ENCODE measurements at places on chromosomes 11 and 22.
A peak's percentile ranks its signal among the peaks of the same experiment; 100 is the strongest.

GRCh38 chr11:94060401-94060800, 39.2 kb downstream of the HEPHL1 start:
- no peak for DNase-seq

GRCh38 chr11:58616594-58616993, 5.9 kb upstream of the CNTF start:
- DNase-seq, result no peak

DNA sequence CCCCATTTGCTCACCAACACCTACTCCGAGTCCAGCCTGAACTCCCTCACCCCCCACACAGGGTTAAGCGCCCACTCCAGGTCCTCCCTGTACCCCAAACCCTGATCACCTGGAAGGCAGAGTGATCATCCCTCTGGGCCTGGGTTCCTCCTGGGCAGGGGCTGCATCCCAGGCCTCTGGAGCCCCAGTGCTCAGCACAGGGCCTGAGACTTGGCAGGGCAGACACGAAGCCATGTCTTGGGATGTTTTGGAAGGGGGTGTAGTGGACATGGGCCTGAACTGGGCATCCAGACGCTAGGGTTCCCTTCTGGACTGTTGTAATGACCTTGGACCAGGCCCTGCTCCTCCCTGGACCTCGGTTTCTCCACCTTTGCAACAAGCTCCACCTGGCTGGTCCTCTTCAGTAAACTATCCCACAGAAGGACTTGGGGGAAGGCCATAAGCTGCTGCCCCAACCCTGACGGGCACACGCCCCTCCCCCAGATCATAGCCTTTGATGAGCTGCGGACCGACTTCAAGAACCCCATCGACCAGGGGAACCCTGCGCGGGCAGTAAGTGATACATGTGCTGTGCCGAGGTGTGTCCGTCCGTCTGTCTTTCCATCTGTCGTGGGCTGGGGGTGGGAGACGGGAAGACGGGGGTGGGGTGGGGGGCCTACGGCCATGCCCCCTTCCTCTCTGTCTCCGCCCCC, 3.9 kb downstream of the CNIH2 start:
- no peak for DNase-seq

DNA sequence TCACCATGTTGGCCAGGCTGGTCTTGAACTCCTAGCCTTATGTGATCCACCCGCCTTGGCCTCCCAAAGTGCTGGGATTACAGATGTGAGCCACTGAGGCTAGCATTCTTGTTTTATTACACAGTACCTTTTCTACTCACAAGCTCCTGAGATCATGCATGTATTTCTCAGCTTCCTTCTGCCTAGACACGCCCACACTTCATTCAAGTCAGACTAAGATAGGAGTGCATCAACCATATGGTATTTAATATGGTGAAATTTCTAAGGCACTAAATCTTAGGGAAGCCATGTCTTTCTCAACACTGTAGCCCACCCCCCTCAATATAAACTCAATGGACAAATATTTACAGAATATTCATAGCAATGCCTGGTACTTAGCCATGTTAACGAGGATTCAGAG, 62.1 kb downstream of the SLC25A17 start:
- no peak for DNase-seq

DNA sequence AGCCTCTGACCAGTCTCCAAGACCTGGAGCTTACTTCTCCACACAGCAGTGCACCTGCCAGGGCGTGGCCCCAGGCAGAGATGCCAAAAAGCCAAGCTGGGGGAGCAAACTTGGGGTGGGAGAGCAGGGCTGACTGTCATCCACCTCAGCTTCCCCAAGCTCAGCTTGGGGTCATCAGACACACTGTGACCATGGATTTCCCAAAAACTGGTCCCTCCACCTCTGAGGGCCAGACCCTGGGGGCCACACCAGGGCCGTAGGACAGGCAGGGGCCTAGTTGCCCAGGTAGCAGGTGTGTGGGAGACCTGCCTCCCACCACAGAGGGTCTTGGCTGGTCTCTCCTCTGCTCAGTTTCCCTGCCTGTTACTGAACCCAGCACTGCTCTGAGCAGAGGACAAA, 30.6 kb downstream of the ARVCF start:
- DNase-seq, result no peak

DNA sequence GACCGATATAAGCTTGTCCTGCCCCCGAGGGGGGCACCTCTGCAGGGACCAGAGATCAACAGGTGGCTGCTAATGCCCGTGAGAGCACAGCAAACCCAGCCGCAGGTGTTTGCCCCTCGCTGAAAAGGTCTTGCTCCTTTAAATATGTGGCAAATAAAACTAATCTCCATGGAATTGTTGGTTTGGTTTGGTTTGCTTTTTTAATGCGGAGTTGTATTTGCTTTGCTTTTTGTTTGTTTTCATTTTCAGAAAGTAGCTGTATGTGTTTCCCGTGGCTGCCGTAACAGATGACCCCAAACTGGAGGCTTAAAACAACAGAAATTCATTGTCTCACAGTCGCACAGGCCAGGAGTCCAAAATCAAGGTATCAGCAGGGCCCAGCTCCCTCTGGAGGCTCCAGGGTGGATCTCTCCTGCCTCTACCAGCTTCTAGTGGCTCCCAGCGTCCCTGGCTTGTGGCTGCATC, 93.0 kb downstream of the CELSR1 start:
- DNase-seq, result no peak

DNA sequence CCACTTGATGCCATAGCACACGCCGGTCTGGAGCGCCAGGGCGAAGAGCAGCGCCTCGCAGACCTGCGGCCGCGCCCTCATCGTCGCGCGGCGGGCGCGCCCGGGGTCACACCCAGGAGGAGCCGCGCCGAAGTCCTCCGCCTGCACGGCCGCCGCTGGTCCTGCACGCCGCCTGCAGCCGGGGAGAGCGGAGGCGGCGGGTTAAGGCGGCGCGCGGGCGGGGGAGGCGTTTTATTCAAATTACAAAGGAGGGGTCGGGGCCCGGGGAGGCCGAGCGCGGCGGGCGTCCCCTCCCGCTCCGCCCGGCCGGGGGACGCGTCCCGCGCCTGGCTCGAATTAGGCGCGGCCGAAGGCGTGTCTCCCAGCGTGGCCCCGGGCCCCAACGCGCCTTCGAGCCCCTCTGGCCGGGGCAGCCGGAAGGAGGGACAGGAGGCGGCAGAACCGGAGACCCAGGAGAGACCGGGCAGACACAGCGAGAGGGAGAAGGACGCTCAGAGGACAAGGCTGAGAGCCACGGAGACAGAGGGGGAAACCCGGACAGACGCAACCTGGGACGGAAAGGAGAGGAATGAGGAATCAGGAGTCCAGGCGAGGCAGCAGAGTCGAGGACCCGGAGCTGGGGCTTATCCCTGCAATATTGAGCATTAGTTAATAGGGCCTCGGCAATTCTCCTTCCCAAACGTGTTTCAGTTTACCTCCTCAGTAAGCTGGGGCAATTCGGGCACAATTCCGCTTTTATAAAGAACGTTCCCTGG, at the start of gene WNT11:
TSS of gene WNT11 (minus strand) at position 176 of the 755 bp plus-strand sequence. CDS start at position 81, 95 bp downstream.
- no peak for DNase-seq

GRCh38 chr11:7759010-7759409, 37.7 kb downstream of the OR5P2 start:
- DNase-seq, result no peak

- DNase-seq, result no peak
Measured at GRCh38 chr11:34860034-34860433, 56.1 kb downstream of the APIP start.

GRCh38 chr11:77035580-77035979, 1.4 kb downstream of the B3GNT6 start:
- DNase-seq, result no peak

- DNase-seq, result no peak
Measured at GRCh38 chr11:6864438-6864837, 1.6 kb downstream of the OR10A2 start.

GRCh38 chr11:85027346-85027745, 599.8 kb downstream of the DLG2 start:
- no peak for DNase-seq

- DNase-seq, result peak; percentile 33
Measured at GRCh38 chr22:46432164-46433068, 96.9 kb downstream of the TRMU start.

DNA sequence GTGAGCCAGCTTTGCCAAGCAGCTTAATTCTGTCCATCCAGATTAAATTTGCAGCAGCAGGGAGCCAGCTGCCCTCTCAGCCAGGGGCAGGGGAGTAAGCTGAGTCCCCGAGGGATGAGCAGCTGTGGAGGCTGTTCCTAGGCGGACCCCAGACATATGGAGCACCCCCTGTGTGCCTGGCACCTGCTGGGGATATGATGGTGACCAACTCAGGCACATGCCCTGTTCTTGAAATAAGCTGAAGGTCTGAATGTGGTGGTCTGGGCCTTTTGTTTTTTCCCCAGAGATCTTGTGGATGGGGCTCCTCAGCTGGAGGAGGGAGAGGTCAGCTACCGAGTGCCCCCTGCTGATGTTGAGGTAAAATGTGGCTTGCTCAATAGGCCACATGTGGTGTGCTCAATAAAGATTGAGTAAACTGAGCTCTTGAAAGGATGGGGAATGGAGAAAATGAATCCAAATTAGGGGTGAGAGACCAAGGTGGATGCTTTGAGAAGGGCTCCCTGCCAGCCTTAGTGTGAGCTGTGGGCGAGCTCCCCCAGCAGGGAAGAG, 103.3 kb upstream of the NNMT start:
- no peak for DNase-seq

DNA sequence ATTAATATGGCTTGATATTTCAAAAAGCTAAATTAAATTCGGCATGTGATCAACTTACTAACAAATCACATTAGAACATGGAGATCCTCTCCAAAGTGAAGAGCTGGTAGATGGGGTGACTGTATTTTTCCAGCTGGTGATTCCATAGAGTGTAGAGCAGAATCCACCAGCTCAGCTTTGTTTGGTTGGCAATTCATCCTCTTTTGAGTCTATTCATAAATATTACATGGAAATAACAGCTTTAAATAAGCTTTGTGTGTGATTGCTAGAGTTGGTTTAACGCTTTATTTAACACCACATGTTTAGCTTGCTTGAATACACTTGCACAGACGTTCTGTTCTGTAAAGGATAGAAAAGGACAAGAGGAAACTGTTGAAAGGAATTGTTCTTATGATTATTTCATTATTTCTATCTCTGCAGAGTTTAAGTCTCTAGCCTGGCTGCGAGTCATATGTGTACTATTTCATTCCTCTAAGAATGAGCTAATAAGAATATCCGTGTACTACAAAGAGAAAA, 738.3 kb upstream of the KIRREL3 start:
- DNase-seq, result no peak

DNA sequence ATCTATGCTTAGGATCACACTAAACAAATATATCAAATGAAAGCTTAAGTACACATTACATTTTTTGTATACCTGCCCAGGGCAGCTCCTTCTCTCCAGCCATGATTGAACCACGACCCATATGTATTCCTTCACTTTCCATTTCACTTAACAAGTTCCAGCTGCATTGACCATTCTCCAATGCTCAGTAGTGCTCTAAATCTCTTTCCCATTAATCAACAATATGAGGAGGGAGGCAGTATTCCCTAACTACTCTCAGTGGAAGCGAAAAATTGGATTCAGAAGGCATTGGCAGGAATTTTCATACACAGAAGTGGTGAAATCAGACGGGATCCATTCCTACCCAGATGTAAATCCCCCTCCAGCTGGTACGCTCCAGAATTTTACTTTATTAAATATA, 372.0 kb upstream of the LUZP2 start:
- no peak for DNase-seq

GRCh38 chr11:121344824-121345223, 52.3 kb downstream of the SC5D start:
- no peak for DNase-seq

- DNase-seq, result peak; percentile 5
Measured at GRCh38 chr11:108592591-108593213, 866 bp downstream of the EXPH5 start.

- no peak for DNase-seq
Measured at GRCh38 chr11:2928605-2929530, at the start of gene PHLDA2. PHLDA2 (minus strand) TSS chr11:2929420; CDS start chr11:2929364, 56 bp downstream.

DNA sequence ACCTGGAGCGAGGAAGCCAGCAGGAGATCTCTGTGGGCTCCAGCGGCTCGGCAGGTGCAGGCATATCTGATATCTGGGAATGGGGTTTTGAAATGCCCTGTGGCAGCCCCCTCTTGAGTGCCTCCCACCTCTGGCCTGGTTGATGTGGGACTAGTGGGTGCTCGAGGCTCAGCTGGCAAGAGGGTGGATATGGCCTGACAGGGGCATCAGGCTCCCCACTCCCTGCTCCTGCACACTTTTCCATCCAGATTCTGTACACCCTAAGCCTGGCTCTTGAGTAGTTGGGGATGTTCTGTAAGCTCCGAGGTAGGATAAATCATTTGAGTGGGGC, 75.0 kb downstream of the SCN3B start:
- no peak for DNase-seq

- DNase-seq, result no peak
Measured at GRCh38 chr11:74018331-74019005, 9.6 kb upstream of the UCP3 start.

DNA sequence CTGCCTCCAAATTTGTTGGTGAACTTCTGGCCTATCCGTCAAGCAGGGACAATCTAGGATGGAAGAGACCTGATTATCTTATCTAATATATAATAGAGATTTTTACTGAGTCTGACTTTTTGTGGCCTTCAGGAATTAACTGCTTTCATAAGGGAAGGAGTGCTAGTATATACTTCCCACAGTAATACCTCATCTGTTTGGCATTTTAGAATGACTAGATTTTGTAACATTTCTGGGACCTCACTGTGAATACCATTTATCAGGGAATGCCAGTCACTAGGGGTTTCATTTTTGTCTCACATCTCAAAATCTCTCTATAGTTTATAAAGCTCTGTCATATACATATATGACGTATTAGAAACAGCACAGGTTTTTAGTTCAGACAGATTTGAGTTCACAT, 114.3 kb downstream of the INSC start:
- no peak for DNase-seq

DNA sequence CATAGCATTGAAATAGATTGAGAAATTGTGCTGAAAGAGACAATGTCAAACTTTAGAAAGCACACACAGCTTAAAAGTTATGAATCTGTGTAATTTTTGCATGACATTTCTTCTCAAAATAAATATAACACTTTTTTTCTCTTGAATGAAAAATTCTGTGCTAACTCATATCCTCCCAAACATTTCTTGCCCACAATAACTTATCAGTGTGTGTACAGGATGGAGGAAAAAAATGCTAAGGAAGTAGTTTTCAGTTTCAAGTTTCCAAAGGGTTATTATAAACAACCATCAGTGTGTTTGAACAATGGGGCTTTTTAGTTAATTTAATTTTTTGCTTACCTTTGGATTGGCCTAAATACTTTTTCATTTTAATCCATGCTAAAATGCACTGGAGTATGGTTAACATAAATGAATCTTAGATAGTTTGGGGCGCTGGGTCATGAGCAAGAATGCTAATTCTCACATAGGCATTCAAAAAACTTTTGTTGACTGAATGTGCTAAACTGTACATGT, 82.9 kb upstream of the ARHGAP20 start:
- DNase-seq, result no peak

- DNase-seq, result no peak
Measured at GRCh38 chr11:92766698-92767097, 202.8 kb upstream of the MTNR1B start.

DNA sequence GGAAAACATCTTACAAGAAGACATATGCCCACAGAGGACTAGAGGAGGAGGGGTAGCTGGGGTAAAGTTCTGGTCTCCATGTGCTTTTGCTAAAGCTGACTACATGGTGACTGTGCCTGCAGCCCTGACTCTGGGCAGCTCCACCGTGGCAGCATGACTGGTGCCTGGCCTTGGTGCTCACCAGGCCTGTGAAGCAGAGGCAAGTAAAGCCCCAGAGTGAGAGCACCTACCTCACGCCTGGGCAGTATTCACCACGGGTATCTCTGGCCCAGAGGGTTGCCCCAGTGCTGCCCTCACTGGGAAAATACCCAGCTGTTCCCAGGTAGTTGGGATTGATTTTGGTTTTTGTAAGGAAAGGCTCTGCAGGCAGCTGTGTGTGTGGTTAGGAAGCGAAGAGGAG, 78.3 kb downstream of the CTTN start:
- DNase-seq, result no peak

GRCh38 chr11:134338068-134338467, 6.3 kb downstream of the GLB1L2 start:
- no peak for DNase-seq
